GM23338 (cell line): ENCODE measurements at places on chromosomes 4 and X. TPM values are rescaled to one million over a fixed set of nuclear protein-coding genes. Genes with fewer than 3 reads are reported as not detected.

DNA sequence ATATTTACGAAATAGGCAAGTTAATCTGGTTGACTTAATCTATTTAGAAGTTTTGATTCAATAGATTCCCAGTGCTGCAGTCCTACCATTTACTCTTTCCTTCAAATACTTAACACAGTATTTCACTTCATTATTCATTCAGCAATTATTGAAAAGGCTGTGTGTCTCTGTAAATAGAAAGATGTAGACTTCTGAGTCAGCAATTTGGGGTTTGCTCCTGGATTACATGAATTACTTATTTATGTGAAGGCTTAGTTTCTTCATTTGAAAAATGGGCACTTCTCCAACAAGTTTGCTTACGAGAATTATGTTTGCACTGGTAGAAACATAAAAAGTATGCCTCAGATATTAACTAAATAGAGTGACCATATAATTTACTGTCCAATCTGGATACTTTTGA lies 17.4 kb downstream of the ADAM29 start:
- DNase-seq = no peak

The PDLIM3 gene
- 18.0 and 19.5 TPM in 2 replicates for total RNA-seq

The STEEP1 gene
- total RNA-seq = 42.3 and 44.3 TPM in 2 replicates

The MSANTD1 gene
- 1.0 and 1.2 TPM in 2 replicates for total RNA-seq
